GF-D8 (cell line): ENCODE measurements at places on chromosomes 7 and 10.

DNA sequence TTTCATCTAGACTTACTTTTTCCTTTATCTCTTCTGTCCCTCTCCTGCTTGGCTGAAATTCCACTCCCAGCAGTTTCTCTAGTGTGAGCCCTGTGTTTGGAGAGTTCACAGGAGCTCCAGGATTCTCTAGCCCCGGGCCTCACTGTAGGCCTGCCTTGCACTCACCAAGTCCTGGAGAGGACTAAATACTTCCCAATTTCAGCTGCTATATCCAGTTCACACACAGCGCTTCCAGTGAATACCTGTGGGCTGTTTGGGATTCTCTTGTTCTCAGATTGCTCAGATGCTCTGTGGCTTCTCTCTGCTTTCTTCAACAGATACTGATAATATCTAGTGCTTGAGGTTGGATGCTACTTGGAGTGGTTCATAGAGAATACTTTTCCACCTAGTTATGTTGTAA, 46.0 kb downstream of the MINPP1 start:
- DNase-seq: no peak

DNA sequence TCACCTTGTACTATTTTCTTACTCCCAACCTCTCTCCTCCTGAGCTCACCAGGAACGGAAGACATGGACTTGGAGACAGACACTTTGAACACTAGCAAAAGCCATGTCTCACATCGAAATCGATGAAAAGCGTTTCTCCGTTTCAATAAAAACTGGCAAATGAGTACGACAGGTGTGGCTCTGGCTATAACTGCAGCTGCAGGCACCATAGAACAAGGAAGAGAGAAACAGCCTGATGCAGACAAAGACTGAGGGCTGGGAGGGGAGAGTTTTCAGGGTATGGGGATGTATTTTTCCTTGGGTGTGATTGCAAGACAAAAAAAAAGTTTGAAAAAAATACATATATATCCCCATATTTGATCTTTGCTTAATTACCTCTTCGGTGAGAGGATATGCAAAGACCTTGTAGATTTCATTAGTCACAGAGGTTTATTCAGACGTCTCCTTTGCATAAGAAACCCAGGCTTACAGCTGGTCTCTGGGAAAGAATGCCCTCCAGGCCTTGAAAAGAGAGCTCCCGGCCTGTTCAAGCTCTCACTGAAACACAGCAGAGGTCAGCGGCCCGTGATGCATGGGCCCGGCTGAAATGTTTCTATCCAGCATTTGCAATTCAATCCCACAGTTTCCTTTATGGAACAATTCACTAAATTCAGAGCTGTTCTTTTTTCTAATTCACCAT, 63.1 kb downstream of the TLL2 start:
- no peak for DNase-seq

DNA sequence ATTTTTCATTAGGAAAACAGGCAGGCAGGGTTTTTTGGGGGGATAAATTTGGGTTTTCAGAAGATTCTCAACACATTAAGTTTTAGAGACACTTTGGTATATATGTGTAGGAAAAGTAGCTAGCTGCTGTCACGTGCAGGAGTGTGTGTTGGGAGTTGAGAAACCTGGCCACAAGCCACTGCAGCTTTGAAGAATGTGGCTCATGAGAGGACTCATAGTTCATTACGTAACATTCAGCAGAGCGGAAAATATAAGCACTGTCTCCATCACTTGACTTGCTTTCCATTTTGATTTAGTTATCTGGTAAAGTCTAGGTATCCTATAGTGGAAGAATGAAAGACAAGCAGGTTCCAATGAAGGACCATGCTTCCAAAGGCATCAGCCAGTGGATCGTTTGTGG, 31.2 kb downstream of the SMNDC1 start:
- peak; percentile 96 for DNase-seq

DNA sequence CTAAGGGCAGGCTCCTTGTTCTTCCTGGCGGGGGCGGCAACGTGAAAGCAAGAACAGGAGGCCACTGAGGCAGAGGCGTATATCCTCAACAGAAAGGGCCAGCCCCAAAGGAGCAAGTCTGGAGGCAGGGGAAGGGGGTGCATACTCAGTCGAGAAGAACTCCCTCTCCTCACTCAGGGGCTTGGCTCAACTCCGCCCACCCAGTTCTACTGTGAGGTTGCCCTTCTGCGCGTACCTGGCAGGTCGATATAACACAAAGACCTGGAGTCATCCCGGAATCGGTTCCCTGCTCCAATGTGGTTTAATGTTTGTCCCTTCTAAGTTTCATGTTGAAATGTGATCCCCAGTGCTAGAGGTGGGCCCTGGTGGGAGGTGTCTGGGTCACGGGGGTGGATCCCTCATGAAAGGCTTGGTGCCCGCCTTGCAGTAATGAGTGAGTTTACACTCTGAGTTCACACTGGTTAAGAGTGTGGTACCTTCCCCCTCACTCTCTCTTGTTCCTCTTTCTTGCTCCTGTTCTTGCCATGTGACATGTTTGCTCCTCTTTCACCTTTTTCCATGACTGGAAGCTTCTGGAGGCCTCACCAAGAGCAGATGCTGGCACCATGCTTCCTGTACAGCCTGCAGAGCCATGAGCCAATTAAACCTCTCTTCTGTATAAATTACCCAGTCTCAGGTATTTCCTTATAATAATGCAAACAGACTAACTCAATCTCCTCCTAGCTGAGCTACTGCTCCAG, 32.6 kb downstream of the GSDME start:
- DNase-seq: no peak

DNA sequence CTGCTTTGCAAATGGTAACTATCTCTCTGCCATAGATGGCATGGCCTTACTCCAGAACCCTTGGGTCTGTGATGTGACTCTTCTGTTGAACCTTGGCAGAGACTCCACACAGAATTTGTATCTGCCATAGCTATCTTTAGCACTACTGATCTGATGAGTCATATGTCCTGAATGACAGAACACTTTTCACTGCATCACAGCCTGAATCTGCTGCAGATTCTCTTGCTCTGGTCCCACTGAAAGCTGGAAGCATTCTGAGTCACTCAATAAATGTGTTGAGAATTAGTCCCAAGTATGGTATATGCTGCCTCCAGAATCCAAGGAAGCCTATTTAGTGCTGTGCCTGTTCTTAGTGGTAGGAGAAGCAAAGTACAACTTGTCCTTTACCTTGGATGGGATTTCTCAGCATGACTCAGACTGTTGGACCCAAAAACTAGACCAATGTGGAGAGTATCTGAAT, 39.5 kb upstream of the ANKRD1 start:
- no peak for DNase-seq

DNA sequence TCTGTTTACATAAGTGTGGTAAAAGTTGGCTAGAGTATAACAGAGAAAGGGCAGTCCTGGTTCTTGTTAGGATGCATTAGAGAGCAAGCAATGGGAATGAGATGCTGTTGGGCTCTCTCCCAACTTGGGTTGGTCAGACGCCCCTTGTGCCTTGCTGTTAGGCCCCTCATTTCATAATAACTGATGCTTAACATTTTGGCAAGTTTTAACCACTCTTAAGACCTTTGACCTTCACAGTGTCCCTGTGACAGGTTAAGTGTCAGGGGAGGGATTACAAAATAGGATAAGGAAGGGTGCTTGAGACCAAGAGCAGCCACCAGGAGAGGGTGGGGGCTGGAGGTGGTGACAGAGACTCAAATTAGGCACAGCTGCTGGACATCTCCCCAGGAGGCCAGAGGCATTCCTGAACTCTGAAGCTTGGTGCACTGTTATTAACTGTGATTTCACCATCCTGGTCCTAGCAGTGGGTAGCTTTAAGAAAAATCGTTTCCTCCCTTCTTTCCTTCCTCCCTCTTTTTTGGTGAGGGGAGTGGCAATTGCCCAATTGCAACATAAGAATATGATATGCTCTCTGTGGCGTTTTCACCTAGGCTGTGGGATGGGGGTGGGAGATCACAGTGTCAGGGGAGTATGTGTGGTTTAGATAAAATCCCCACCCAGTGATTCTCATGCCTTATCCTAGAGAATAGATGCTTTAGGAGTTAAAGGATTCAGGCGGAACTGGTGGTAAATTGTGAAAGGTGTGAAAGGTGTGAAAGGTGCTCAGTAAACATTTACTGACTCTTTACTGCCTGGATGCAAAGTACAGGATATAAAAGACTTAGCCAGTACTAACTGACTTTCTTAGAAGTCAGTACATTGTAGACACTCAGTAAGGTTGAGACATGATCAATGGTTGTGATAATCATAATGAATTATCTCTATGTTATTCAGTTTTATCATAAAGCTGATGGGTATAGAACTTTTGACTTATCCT, 270.5 kb downstream of the BICC1 start:
- no peak for DNase-seq
